Smooth muscle cell of the umbilical artery (primary cell): ENCODE measurements at places on chromosomes 16 and 17. TPM values are rescaled to one million over a fixed set of nuclear protein-coding genes. Genes with fewer than 3 reads are reported as not detected.

The PDILT gene
- total RNA-seq = not detected in 2 replicates

The NPLOC4 gene
- total RNA-seq = 94.1 and 131 TPM in 2 replicates

The EFCAB5 gene
- total RNA-seq = 0.59 and 1.3 TPM in 2 replicates

The NAE1 gene
- total RNA-seq = 63.5 and 78.5 TPM in 2 replicates

The BEAN1 gene
- 0.09 TPM in 1 of 2 replicates, not detected in the other for total RNA-seq

The TMIGD1 gene
- not detected in 2 replicates for total RNA-seq

The INCA1 gene
- total RNA-seq = 0.18 TPM in 1 of 2 replicates, not detected in the other

The KRTAP4-5 gene
- not detected in 2 replicates for total RNA-seq

The NACA2 gene
- total RNA-seq = not detected in 2 replicates

The TUBG2 gene
- 11.9 and 13.2 TPM in 2 replicates for total RNA-seq

The TBCD gene
- 28.2 and 55.2 TPM in 2 replicates for total RNA-seq

The SLC5A10 gene
- not detected in 2 replicates for total RNA-seq

The KRTAP4-9 gene
- total RNA-seq = not detected in 2 replicates

The QRICH2 gene
- total RNA-seq = 4.8 and 5.1 TPM in 2 replicates

The CLEC18A gene
- 0.32 and 1.5 TPM in 2 replicates for total RNA-seq

The ZNF624 gene
- 4.4 and 4.8 TPM in 2 replicates for total RNA-seq

The G6PC1 gene
- total RNA-seq = not detected in 2 replicates
